ENCODE measurements at places on chromosomes 12 and 14.

GRCh38 chr12:101127521-101128219, 82.4 kb downstream of the SLC5A8 start:
- no peak for DNase-seq

DNA sequence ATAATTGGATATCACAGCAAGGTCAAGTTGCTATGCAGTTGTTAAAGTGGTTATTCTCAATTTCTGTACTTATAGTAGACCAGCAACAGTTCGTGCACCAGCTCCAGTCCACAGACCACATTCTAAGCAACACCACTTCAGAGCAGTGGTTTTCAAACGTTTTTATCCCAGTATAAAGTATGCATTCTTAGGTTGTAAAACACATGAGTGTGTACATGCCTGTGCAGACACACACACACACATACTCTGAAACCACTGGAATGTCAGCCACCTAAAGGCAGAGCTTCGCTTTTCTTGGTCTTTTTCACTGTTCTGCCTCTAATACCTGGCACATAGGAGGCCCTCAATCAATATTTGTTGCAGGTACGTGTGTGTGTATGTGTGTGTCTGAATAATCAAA, 22.2 kb upstream of the C12orf71 start:
- no peak for DNase-seq

- DNase-seq: no peak
Measured at GRCh38 chr12:10241290-10241689, 28.6 kb downstream of the GABARAPL1 start.

DNA sequence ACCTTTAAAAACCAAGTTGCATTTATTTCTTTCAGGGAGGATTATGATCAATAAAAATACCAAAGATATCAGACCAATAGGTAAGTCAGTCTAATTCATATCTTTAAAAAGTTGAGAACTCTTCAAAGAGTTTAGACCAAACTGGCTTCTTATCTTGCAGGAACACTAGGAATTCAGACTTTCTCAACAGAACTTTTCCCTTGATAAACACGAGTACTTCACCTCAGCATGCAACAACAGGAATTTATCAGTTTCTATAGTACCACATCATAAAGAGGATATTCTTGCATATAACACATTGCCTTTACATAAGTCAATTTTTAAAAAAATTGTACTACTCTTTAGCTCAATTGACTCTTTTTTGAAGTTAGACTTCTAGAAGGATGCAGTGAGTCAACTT, 68.2 kb downstream of the DNAI7 start:
- no peak for DNase-seq

DNA sequence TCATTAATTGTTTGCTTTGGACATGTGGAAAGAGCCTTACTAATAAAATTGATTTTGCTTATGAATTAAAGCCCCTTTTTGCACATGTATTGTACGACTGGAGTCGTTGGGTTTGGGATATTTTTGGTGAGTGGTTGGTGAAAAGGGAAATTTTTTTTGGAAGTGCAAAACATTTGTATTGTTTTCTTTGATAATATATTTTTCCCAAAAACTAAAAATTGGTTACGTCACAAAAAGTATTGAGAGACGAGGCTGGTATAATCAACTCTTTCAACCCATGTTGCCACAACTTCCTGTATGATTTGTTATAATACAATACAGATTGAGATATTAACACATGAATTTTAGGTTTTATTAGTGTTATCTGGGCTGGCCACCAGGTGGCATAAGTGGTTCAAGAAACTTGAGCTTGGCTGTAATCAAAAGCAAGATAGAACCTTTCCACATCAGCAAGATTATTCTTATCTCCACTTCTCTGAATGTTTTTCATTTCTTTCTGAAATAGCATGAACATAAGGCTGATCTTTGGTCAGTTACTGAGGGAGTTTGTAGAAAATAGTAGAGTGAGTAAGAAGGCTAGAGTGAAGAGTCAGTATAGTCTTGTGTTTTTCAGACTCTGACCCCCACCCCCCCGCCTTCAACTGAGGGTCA, 8.7 kb downstream of the NGDN start:
- DNase-seq: no peak

GRCh38 chr12:33245434-33245833, 194.2 kb downstream of the SYT10 start:
- no peak for DNase-seq

DNA sequence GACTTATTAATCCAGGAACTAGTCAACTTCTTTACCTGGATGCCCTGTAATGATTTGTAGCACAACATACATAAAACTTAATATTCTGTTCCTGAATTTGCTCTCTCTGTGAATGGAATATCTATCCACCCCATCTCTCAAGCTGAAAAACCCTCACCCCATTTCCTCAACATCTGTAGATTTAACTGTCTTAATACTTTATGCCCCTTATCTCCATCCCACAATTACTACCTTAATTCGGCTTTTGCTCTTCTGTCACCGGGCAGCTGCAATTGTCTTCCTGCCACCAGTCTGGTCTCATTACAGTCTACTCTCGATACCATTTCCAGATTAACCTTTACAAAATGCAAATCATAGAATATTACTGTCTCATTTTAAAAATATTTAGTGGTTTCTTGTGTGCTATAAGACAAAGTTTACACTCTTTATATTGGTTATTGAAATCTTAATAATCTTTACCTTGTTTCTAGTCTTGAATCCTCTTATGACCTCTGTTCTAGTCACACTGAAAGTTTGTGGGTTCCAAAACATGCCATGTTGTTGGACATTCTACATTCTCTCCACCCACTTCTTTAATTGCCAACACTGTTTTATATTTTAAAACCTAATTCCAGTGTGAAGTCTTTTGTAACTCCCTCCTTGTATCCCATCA, 347.3 kb downstream of the RAD51B start:
- no peak for DNase-seq

GRCh38 chr12:3551976-3552725, 61.1 kb downstream of the PRMT8 start:
- DNase-seq: no peak

- DNase-seq: no peak
Measured at GRCh38 chr14:76937181-76938091, 91.1 kb downstream of the IRF2BPL start.

DNA sequence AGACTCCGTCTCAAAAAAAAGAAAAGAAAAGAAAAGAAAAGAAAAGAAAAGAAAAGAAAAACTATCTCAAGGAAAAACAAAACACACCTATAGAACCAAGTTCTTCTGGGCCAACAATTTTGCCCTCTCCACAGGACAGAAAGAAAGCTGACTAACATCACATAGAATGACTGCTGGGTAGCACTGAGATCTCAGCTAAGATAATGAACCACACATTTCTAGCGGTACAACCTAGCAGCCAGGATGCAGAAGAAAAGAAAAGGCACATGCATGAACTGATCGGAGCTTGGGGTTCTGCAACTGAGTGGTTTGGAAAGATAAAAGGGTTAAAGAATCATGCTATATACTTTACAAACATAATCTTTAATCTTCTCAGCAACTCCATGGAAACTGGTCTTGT, 19.5 kb downstream of the TMED10 start:
- DNase-seq: no peak

DNA sequence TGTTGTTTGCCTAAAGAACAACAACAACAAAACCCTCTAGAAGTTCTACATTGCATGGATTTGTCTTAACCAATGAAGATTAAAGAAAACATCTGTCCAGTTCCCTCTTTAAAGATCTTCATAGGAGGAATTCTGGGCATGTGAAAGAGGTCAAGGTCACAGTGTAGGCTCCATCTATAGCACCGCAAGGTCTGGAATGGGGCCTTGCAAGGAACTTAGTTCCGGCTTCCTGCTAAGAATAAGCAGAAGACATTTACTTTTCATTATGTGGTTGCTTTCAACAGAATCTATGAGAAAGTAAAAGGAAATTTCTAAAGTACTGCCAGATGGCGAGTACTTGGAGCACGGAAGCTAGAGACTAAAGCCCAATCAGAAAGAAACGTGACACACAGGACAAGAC, 57.2 kb upstream of the GNPNAT1 start:
- DNase-seq: no peak

- no peak for DNase-seq
Measured at GRCh38 chr14:43369710-43370564, 1137.1 kb downstream of the FSCB start.

DNA sequence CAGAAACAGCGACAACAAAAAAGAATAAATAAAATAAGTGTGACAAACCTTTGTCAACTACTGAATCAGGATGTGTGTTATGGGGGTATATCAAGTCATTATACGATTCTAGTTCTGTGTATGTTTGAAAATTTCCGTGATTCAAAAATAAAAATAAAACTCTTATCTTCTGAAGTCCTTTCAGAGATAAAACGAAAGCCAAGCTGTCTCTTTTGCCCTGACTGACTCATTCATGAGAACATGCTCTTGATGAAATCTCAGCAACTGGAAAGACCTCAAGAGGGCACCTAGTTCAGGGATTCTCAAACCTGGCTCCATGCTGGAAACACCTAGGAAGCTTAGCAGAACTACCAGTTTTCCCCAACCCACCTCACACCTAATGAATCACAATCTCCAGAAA, 9.2 kb downstream of the FOXN3 start:
- DNase-seq: no peak

GRCh38 chr14:53541411-53541810, 388.3 kb upstream of the DDHD1 start:
- no peak for DNase-seq

DNA sequence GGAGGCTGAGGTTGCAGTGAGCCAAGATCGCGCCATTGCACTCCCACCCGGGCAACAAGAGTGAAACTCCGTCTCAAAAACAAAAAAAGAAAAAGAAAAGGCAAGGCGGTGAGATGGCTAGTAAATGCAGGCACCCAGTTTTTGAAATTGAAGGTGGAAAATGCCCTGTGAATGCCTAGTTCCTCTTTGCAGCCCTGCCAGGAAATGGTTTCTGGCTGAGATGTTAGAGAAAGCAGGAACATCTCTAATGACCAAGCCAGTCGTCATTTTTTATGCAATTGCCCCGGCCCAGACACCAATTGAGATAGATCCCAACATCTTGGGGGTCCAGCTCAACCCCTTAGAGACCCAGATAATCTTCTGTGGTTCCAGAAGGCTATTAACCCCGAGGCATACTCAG, 17.0 kb downstream of the SLC8A3 start:
- no peak for DNase-seq

DNA sequence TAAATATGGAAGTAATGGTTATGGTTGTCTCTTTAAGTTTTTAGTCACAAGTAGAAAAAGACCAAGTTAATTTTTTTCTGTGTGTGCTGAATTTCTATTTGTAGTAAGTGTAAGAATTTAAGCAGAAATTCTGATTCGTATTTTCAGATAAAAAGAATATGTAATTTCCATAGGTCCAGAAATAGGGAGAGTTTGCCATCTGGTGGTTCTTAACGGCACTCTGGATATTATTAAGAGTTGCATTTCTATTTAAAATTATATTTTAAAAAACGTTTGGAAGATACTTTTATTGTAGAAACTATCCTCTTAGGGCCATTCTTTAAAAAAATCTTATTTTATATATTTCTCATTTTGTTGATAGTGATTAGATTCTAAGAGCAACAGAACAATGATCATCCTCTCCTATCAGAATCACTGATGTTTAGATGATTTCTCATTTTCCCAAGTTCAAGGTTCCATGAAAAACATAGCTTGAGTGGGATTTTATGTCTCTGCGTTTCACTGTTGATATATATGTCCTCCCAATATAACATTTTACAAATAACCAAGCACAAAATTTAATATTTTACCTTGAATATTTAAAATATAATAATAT, 88.3 kb downstream of the LRRK2 start:
- DNase-seq: no peak

DNA sequence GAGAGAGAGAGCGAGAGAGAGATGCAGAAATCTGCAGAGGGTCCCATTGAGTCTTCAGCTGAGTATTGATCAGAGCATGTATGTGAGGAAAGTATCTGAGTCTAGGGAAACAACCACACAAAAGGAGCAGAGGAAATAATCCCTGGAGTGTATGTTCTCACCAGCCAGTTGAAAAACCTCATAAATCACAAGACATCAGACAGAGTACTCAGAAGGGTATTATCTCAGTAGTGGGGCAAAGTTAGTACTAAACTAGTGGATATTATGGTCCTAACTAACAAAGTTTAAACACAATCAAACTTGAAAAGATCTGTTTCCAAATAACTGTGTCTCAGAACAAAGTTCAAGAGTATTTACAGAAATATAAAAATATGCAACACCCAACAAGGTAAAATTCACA, 36.5 kb upstream of the CTDSP2 start:
- no peak for DNase-seq

DNA sequence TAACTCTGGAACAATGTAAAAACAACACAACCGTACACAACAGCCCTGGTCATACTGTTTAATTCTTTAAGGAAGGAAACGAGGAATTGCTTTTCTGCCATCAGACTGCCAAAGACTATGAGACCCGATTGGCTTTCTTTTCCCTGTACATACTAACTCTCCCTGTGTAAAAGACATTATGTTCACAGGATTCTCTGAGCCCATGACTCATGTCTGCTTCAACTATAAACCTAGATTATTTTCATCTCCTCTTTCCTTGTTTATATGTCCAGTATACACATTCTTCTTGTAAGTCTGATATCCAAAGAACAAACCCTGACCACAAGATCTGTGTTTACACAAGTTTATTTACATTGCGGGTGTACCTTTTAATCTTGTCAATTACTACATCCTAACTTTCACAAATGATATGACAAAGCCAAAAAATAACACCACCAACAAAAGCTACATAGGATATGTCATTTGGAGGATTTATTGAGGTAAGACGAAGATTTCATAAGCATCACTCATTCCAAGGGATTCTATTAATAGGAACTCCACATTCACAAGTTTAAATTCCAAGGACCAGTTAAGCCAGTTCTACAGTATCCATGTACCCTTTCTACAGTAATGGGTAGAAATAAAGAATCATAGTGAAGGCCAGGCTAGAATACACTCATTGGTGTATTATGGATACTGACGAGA, 67.3 kb downstream of the STXBP6 start:
- no peak for DNase-seq

DNA sequence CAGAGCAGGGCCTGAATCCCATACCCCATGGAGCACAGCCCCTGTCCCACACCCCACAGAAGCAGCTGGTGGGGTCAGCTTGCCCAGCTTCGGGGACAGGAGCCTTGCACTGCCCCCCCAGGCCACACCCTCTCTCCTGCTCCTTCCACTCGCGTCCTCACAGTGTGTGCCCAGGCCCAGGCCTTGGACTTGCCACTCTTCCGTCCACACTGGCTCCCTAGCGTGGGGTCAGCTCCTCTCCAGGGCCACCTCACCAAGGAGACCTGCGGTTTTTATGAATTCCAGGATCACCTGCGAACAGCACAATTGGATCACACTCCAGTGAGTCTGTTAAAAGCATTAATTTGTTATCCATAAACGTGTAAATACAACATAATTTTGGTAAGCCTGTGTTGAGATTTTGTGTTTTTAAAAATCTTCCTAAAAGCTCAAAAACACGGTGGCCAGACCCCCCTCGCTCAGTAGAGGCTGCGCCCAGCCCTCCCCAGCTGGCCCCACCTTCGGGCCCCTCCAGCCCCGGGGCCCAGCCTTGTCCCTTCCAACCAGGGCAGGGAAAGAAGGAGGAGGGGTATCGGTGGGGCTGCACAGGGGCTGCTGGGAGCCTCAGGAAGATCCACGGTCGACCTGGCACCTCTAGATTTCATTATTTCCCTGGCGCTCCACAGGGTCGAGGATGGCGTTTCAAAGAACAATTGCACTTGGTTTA, 12.0 kb downstream of the GALNT9 start:
- DNase-seq: no peak

GRCh38 chr12:43338848-43339526, 213.0 kb downstream of the ADAMTS20 start:
- no peak for DNase-seq

Measured in dorsolateral prefrontal cortex (tissue), 122 donors.